ENCODE measurements at places on chromosomes 16 and 17.

- no peak for DNase-seq
These were observed 3.4 kb upstream of the ABCC11 start for GRCh38 chr16:48250520-48251278.

DNA sequence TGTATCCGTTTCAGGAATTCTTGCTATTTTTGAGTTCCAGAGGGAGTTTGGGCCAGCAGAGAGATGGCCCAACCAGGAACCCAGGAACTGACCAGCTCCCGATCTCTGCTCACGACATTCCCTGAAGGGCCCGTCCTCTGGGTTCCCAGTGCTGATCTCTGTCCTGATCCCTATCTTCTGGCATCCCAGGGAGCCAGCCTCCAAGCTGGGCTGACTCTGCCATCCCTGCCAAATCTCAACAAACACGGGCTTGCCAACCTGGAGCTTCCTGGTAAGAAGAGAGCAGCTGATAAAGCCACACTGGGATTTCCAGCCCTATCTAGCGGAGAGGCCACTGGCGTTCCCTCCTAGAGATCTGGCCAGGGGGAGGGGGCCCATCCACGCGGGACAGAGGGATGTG is 16.2 kb downstream of the GPRC5B start:
- no peak for DNase-seq

DNA sequence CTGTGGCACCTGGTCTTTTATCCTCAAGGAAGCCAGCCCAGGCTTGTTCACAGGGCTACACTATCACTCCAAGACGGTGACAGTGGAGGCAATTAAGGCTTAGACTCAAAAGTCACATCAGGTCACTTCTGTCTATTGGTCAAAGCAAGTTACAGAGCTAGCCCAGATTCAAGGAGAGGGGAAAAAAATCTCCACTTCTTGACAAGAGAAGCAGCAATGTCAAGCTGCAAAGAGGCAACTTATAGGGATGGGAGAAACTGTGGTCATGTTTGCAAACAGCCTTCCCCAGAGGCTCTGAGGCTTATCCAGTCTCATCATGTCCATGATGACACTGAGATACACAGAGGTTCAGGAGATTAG is 31.6 kb downstream of the SERPINF1 start:
- DNase-seq = no peak

DNA sequence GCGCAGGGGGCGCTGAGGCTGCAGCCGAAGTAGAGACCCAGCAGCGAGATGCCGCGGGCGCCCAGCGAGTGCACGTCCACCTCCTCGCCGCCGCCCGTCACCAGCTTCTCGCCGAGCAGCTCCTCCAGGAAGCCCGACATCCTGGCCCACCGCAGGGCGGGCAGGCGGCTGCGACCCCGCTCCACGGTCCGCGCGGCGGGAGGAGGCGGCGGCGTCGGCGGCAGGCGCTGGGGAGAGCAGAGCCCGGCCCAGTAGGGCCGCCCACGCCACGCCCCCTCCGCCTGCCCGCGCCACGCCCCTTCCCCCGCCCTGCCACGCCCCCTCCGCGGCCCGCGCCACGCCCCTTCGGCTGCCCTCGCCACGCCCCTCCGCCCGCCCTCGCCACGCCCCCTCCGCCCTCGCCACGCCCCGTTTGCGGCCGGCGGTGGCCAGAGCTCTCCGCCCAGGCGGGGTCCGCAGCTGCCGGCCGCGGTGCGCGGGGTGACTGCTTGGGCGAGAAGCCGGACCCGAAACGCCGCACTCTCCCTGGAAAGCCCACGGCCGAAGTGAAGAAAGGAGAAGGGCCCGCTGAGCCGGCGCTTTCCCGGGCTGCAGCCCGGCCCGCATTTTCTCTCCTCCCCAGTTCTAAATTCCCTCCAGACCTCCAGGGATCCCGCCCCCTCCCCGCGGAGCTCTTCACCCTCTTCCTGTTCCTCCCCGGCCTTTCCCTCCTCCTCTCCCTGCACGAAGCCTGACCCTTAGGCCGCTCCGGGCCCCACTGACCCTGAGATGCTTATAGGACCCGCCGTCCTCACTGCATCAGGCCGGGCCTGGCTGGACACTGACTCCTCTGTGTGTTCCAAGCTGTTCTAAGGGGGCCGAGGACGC is at the start of gene NXN:
NXN (minus strand) TSS at position 238 of the 867 bp plus-strand sequence.
- peak; percentile 85 for DNase-seq

GRCh38 chr17:67531291-67531690 is 154.2 kb downstream of the PITPNC1 start:
- DNase-seq = no peak

DNA sequence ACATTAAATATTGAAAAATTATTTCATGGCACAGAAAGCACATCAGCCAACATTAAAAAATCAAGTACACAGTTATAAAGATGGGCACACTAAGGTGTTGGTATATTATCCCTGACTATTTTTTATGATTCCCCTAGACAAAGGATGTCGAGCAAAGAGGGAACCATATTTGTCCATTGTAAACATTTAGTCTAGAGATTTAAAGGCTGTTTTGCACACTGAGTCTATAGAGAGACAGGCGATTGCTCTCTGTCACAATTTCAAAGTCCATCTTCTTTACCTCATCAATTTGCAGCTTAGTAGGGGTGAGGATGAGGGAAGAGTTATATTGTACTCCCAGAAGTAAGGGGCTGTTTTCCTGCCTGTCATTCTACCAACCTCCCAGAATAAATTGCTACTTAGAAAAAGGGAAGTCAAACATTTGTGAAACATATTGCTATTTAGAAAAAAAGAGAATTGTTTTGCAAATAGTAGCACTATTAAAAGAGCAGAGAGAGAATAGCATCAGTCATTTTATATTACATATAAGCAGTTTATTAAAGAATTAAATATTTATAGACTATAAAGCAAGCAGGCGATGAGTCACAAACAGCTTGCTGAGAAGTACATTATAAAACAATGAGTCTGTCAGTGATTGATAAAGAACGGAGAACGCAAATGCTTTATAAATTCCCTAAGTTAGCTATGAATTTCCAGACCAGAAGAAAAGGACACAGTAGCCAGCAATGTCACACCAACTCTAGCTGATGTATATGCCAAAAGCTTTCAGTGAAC is 270.6 kb upstream of the PMFBP1 start:
- DNase-seq = no peak

- peak; percentile 78 for DNase-seq
These were observed 27.2 kb upstream of the SKAP1 start for GRCh38 chr17:48457080-48457836.

GRCh38 chr17:80422981-80423380 is 8.0 kb downstream of the ENDOV start:
- no peak for DNase-seq

DNA sequence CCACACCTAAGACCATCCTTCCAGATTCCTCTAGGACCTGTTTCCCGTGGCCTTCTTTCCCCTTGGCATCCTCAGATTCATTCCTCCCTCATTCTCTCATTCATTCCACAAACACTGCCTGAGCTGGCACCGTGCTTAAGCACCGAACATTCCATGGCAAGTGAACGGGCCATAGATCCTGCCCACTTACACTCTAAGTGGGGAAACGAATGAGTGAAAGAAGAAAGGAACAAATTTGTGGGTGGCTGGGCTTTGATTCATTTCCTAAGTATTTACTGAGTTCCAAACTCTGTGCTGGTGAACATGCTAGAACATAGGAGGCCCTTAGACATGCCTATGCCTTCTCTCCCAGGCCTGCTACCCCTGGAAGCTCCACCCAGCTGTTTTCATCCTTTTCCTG is 30.0 kb downstream of the SRCIN1 start:
- no peak for DNase-seq

GRCh38 chr17:77830816-77831473 is 127.6 kb upstream of the TNRC6C start:
- no peak for DNase-seq

- peak; percentile 2 for DNase-seq
These were observed 118.3 kb downstream of the SMG6 start for GRCh38 chr17:2184993-2185931.

All from CD4-positive, alpha-beta T cell treated with Interleukin-1 beta for 1 hour (primary cell).